ENCODE measurements at places on chromosomes 6 and 20.

GRCh38 chr6:29938746-29939508, 3.4 kb upstream of the HLA-A start:
- no peak for DNase-seq

DNA sequence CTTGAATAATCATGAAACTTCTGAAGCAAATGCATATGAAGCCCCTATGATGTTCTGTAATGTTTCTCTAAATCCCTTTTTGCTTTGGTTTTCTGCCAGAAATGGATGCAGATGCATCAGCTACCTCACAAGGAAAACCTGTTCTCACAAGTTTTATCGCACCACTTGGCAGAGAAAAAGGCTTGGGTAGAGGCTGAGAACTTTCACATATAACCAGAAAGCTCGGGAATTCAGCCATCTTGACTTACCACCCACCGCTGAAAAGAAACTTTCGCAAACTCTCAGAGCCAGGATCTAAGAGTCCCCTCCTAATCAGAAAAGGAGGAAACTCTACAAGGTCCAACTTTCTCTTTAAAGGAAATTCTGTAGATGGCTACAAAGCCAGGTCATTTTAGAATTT, 36.2 kb upstream of the ADTRP start:
- no peak for DNase-seq

DNA sequence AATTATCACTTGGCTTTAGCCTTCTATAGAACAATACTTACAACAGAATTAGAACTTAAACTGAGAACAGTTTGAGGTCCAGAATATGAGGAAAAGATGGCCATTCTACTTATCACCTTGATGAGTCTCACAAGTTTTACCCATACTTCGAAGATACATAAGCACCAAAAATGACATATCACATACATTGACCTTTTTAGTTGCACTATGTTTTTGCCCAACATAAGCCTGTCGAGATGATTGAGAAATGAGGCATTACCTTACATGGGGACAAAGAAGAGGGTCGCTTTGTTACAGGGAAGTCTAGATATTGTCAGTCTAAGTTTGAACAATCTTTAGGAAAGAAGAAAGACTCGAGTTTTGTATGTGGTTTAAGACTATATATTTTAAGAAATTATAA, 48.4 kb upstream of the MEI4 start:
- no peak for DNase-seq

GRCh38 chr6:37528541-37528940, 28.8 kb upstream of the CCDC167 start:
- no peak for DNase-seq

GRCh38 chr6:150075034-150075421, 6.1 kb upstream of the ULBP3 start:
- no peak for DNase-seq

GRCh38 chr20:57514273-57514751, 10.6 kb downstream of the CTCFL start:
- DNase-seq = peak; percentile 94

DNA sequence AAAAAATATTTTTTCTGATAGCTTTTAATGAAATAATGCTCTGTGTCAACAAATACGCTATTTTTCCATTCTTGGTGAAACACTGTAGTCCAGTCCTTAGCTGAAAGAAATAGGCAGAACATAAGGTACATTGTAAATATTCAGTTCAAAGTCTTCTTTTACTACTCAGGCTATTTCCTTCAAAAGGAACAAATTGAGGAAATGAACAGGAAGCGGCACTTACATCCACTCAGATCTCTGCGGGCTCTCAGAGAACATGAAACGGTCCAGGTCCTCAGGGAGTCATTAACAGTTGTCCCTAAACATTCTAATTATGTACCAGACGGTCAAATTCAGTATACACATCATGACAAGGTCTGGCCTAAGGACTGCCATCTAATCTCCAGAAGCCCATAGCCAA, 212.6 kb downstream of the KIF16B start:
- no peak for DNase-seq

- no peak for DNase-seq
Observed at GRCh38 chr6:72440611-72441010, 181.3 kb upstream of the KCNQ5 start.

- DNase-seq = no peak
Observed at GRCh38 chr20:51542033-51542570, 417 bp downstream of the NFATC2 start.

DNA sequence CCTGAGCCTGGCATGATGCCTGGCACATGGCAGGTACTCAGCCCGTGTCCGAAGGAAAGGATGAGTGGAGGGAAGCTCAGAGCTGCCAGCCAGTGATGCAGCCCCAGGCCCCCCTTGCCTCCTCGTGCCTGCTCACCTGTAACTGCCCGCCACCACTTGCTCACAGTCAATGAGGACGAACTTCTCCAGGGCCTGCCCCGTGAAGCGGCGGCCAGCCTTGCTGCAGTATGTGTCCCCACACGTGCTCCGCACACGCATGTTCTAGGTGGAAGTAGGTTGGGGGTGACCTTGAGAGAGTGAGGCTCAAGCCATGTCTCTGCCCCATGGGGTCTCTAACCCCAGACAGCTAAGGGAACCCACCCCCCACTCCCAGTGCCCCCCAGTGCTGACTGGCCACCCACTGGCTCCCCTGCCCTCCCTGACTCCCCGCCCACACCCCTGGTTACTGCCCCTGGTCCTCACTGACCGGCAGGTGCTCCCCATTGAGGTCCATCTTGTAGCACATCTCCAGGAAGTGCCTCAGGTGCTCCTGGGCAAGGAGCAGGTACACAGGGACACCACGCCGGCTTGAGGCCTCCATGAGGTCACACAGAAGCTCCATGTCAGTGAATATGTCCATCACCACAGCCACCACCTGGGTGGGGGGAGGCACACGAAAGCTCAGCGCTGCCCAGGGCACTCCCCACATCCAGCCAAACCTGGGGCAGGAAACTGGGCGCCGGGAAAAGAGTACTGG, 3.7 kb downstream of the FAM83C start:
- no peak for DNase-seq

DNA sequence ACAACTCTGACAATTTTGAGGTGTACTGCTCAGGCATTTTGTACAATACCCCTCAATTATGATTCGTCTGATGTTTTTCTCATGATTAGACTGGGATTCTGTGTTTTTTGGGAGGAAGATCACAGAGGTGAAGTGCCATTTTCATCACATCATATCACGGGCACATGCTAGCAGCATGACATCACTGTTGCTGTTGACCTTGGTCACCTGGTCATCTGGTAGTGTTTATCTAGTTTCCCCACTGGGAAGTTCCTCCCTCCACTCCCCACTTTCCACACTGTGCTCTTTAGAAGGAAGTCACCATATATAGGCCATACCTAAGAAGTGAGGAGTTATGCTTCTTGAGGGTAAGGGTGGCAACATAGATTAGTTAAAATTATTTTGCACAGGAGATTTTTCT, 20.8 kb downstream of the GCM2 start:
- no peak for DNase-seq

DNA sequence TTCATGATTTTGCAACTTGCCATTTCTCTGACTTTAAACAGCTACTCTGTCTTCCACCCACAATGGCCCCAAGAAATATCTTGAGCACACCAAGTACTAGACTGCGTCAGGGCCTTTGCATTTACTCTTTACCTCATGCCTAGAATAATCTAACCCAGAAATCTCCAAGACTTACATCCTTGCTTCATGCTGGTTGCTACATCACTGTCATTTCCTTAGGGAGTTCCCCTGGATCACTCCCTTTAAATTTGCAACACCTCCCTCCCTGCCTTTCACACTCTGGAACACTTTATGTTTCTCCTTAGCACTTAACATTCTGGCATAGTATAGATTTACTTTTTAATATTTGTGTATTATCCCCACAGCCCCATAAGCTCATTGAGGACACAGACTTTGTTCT, 4.9 kb upstream of the ELOVL5 start:
- no peak for DNase-seq

DNA sequence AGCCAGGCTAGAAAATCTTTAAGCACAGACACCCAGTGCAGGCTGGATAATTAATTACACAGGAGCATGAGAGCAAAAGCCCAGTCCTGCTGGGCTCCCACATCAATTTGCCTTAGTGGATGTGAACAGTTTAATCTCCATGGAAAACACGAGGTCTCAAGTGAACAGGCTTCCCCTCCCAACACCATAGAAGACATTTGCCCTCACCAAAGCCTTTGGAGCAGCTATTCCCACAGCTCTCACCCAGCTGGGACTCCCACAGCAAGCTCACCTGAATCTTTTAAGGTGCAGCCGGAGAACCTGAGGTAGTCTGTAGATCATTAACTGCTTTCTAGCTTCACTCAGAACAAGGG, 12.0 kb downstream of the TOMM6 start:
- DNase-seq = no peak

DNA sequence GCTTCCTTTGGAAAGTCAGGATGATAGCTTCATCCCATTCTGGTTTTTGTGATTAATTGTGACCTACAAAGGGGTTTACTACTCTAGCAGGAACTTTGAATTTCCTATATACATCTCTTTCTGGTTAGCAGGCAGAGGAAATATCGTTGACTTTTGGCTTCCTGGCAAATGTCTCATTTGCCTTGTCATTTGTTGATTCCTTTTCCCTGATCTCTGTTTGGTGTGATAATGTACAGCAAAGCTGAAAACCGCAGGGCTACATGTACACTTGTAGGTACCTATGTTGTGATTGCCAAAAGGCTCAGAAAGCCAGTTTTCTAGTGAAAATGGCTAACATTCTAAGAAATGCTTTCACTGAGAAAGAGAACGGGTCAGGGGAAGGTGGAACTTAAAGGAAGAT, 44.3 kb downstream of the TOP1 start:
- no peak for DNase-seq

GRCh38 chr6:148747145-148747470, 278 bp downstream of the UST start:
- DNase-seq = peak; percentile 25

GRCh38 chr6:118856301-118856700, 37.7 kb upstream of the ASF1A start:
- DNase-seq = no peak

DNA sequence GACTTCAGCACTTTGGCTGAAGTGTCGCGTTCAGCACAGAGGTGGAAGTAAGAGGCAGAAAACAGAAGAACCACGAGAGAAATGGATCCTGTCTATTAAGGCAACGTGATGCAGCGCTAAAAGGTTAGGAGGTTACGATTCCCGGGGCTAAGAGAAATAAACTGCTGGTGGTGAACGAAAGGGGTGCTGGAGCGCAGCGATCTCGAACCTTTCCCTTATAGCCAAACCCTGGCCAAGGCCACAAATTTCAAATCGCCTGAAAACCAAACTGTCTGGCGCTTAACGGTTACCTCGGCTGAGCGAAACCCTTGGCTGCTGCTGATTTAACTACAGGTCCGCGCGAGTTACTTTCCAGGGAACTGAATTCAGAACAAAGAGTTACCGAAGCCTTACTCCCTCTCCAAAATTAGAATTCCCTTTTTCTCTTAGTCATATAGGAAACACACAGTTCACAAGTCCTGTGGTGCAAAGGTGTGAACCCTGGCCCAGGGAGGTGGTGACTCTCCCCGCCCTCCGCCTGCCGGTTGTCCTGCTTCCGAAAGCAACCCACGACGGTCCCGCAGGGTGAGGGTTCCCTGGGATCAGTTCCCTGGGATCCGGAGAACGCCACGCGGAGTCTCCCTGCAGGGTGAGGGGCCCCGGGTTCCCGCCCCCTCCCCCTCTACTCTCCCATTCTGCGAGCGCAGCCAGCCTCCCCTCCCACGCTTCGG, 1.3 kb upstream of the SLC35D3 start:
- peak; percentile 55 for DNase-seq

GRCh38 chr6:42275376-42276033, 57.8 kb upstream of the MRPS10 start:
- no peak for DNase-seq

DNA sequence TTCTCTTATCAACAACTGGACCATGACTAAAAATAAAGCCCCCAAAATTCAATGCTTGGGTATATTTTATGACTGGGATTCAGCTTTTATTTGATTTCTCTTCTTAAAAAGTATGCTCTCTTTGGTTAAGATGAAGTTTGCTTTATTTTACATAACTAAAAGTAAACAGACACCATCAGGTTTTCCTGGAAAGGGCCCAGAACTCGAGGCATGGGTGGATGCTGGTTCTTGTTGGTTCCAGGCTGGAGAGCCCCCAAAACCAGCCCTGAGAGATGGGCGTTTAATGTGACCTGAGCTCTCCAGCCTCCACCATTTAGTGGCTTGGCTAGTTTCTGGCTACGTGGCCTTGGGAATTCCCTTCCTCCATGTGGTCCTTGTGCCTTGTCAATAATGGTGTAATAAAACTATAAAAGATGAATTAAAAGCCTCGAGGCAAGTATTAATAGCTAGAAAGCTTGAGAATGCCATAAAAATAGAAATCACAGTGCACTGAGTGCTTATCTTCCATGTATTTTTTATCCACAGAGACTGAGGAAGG, 34.1 kb downstream of the BANF2 start:
- no peak for DNase-seq

DNA sequence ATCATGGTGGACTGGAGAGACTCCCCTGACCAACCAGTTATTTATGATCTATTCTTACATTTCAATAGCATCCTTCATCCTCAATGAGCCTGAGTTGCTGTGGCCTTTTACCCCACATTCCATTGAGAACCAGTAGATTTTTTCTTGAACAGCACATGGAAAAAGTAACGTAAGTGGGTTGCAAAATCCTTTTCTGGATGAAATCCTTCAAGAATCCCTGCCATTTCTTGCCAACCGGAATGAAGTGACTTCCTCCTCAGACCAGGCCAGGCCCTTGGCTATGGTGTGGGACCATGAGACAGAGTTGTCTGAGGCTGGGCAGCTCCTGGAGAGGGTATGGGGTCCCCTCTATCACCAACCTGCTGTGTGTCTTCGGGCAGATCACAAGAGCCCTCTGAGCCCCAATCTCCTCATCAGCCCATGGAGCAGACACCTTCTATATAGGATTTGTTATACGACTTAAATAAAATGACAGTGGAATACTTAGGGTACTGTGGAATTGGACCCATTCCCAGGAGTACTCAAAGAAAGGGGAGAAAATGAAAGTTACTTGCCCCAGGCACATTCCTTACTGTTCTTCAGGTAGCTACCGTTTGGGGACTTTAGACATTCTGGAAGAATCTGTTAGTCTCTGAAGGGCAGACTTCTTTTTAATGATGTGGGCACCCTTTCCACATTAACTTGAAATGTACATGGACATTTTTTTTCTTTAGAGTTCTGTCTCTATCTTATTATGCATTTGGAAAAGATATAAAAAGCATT, 10.9 kb downstream of the EYA2 start:
- DNase-seq = no peak

- DNase-seq = no peak
Observed at GRCh38 chr20:21548390-21549035, 34.6 kb upstream of the NKX2-2 start.

DNA sequence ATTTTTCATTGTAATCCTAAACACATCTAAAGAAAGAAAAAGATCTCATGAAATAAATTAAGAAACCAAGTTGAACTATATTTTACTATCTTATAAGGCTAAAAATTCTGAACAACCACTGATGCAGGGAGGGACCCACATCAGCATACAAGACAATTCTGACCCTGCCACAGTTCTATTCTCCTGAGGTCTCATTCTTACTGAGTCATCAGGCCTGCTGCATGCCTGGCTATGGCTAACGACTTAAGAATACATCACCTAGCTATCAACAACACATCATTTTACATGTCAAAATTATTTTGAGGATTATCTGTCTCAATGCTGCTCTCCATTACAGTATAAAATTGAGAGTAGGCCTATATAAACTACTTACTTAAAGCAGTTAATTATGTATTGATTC, 52.9 kb downstream of the FBXL4 start:
- DNase-seq = no peak

- DNase-seq = no peak
Observed at GRCh38 chr6:39353698-39354315, 31.3 kb upstream of the KCNK16 start.

GRCh38 chr6:343960-344815, 47.4 kb upstream of the IRF4 start:
- DNase-seq = no peak

Data from spinal cord (tissue), 10 donors.